Right ventricle myocardium inferior (tissue), 1 donor: ENCODE measurements at places on chromosomes 5 and 9. TPM values are rescaled to one million over a fixed set of nuclear protein-coding genes. Genes with fewer than 3 reads are reported as not detected.

GRCh38 chr5:110104726-110105669 is 415.3 kb downstream of the MAN2A1 start:
- no peak for DNase-seq

Gene KCNN2
- total RNA-seq, result 9.3 TPM

GRCh38 chr5:141772281-141772680 is 90.3 kb upstream of the ARAP3 start:
- DNase-seq, result no peak

- DNase-seq, result no peak
These were observed 10.6 kb upstream of the NNT start for GRCh38 chr5:43592363-43592762.

DNA sequence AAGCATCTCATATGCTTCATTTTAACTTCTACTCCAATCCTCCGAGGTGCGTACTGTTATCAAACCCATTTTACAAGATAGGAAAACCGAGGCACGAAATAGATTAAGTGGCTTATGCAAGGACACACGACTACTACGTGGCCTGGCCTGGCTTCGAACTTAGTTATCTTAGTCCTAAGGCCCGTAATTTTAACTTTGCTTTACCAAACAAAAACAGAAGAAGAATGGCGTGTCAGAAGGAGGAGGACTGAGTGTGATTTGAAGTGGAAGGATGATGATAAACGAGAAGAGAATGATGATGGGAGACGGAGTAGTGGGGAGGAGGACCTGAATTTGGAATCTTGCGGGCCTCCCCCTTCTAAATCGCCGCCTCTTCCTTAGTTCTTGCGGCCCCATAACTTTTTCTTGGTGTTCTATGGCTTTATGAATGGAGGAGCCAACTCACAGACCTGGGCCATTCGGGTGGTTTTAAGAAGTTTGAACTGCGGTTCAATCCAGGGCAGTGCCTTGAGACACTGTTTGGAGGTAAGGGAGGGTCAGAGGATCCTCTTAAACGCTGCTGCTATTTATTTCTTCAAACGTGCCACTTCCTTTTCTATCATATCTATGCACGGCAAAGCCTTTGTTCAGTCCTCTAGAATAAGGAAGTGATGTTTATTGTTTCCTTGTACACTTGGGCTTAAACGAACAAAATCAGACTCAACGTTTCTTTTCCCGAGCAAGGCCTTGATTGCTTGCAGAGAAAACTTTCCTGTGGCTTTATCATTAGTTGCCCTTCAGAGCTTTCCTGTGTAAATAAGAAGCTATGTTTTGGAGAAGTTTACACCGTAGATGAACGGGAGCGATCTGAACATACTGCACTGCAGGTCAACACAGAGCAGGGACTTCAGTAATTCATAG is 795 bp downstream of the CNOT8 start:
- no peak for DNase-seq

Gene DOCK2
- 7.9 TPM for total RNA-seq

DNA sequence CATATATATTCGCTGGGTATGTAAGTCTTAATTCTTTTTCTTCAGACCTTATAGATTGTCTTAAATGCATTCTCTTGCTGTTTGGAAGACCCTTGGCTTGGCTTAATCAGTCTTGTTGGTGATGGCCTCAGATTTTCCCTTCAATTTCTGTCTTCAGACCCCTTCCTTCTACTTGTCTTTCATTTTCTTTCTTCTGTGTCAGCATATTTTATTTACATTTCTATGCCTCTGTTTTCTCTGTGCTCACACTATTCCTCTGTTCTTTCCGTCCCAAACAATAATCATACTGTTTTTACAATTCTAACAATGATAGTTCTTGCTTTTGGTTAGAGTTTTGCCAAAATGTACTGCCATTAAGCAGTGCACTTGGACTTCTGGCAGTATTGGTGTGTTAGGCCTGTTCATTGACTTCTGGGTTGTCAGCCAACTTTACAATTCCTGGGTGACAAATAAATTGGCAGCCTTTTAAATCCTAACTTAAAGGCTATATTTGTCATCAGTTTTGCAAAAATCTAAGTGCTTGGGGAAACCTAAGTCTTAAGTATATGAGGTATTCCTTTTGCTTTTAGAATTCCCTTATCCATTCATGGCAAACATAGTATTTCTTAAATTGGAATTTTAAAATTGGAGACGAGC is 8.0 kb downstream of the SRFBP1 start:
- DNase-seq, result no peak
